ENCODE measurements at places on chromosomes 6 and 20.
A peak's percentile ranks its signal among the peaks of the same experiment; 100 is the strongest.

DNA sequence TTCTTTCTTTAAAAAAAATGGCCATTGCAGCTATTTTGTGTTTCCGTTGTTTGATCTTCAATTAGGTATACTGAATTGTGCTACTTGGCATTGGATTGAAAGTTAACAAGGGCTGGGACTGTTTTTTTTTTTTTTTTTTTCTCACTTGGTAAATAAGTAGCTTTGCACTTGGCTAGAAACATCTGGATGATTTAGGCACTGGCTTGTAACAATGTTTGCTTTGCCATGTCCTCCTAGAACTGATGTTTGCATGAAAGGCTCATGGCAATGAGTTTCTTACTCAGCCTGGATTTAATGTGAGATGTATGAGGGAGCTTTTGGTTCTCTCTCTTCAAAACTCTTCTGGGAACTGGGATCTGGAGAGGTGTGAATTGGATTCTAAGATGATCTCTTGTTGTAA is 414.1 kb downstream of the CDH26 start:
- no peak for DNase-seq

- no peak for DNase-seq
Observed at GRCh38 chr20:25361287-25361683, 29.4 kb downstream of the ABHD12 start.

GRCh38 chr6:47235421-47235820 is 74.3 kb downstream of the TNFRSF21 start:
- DNase-seq = no peak

- DNase-seq = no peak
Observed at GRCh38 chr6:162702446-162702845, 25.1 kb downstream of the PRKN start.

DNA sequence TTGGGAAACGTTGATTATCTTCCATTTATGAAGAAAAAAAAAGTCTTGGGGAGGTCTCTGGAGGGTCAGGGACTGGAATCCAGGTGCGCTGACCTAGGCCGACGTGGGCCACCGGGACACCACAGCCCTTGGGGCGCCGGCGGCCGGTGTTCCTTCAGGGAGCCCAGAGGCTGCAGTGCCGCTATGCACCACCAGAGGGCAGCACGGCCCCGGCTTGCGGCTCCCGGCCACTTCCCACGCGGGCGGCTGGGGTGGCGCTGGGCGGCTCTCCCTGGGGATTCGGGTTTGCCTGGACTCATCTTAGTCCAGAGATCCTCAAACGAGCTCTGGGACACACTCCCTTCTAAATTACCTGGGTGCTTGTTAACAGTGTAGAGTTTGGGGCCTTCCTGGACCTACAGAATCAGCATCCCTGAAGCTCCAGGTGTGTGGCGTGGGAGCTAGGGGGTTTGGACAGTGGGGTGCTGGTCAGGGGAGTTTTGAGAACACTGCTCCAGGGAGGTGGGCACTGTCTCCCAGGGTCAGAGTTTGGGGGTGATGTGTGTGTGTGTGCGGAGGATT is 23.0 kb upstream of the GTSF1L start:
- DNase-seq = peak; percentile 68

DNA sequence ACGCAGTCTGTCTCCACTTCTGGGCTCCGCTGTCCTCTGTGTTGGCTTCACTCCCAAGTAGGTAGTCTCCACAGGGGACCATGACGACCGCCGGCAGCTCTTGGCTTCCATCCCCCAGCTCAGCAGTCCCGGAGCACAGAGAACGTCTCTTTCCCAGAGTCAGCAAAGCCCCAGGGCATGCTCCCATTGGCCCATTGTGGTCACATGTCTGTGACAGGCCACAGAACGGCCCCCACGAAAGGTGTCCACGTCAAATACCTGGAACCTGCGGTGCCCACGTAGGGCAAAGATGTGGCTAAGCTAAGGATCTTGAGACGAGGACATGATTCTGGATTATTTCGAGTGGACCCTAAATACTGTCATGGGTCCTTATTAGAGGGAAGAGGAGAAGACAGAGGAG is 438.4 kb upstream of the SULF2 start:
- no peak for DNase-seq

DNA sequence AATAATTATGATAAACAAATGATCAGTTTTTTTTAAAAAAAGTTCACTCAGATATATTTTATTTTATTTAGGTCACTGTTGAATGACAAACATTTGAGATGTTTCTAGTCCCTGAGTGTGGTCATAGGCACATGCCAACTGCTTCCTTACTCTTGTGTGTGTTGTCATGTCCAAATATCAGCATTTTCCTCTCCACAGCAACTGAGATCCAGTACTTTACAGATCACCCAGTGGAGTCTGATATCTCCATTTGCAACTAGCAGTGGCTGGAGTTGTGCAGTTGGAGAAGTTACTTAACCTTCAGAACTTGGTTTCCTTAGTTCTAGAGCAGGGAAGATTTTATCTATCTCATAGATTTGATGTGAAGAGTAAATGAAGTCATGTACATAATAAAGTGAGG is 101.3 kb downstream of the MYB start:
- no peak for DNase-seq

GRCh38 chr6:46023216-46023915 is 7.7 kb upstream of the CLIC5 start:
- DNase-seq = no peak

DNA sequence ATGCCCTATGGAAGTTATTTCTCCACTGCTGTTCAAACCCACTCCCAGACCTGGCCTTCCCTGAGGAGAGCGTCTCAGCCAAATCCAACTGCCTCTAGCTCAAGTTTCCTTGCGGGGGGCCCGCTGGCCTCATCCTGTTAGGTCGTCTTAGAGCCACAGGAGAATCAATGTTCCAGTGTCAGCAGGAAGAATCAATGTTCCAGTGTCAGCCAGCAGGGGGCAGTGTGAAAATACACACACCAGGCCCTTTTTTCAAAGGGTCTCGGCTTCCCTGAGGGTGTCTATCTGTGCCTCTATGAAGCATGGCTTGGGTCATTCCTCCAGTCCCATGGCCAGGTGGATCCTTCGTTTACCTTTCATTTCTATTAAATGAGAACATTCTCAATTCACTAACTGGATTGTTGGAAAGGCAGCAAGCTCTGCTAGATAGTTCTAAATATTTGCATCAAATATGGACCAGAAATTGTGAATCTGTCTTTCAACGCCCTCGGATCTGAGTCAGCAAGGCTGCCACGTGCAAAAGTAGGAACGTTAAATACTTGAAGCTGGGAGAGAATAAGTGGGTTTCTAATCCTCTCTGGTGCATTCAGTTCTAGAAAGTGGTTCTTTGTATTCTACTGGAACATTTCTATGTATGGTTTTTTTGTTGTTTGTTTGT is 19.2 kb downstream of the PRND start:
- DNase-seq = peak; percentile 67

DNA sequence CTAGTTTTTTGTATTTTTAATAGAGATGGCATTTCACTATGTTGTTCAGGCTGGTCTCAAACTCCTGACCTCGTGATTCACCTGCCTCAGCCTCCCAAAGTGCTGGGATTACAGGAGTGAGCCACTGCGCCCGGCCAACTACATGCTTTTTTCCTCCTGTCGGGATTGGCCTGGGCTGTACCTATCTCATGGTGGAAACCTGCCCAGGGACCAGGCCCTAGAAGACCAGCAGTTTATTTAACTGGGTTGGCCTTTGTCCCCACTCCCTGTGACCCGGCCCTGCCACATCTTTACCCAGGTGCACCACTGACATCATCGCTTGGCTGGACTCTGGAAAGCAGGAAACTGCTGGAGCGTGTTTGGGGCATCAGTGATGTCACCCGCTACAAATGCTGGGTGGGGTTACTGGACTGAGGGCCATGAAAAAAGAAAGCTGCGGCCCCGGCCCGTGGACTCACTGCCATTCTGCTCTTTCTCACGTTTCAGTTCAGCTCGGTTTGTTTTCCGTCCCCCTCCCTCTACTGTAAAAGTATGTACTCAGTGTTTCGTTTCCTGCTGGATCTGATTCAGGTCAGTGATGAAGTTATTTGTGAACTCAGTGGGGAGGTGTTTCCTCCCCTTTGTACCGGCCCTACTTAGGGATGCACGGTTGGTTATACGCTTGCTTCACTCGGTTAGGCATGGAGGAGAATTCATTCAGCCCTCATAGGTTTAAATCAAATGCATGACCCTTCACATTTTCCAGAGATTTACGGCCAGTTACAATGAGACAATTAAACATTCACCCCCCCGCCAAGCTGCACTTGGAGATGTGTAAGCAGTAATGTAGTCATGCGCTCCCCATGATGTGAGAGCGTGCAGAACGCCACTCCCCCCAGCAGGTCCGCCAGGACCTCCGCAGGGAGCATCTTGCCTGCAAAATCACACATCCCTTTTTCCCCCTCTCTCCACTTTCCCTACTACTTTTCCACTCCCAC is 179.3 kb downstream of the MTHFD1L start:
- DNase-seq = no peak

GRCh38 chr6:119880840-119881239 is 531.3 kb upstream of the MAN1A1 start:
- DNase-seq = no peak

DNA sequence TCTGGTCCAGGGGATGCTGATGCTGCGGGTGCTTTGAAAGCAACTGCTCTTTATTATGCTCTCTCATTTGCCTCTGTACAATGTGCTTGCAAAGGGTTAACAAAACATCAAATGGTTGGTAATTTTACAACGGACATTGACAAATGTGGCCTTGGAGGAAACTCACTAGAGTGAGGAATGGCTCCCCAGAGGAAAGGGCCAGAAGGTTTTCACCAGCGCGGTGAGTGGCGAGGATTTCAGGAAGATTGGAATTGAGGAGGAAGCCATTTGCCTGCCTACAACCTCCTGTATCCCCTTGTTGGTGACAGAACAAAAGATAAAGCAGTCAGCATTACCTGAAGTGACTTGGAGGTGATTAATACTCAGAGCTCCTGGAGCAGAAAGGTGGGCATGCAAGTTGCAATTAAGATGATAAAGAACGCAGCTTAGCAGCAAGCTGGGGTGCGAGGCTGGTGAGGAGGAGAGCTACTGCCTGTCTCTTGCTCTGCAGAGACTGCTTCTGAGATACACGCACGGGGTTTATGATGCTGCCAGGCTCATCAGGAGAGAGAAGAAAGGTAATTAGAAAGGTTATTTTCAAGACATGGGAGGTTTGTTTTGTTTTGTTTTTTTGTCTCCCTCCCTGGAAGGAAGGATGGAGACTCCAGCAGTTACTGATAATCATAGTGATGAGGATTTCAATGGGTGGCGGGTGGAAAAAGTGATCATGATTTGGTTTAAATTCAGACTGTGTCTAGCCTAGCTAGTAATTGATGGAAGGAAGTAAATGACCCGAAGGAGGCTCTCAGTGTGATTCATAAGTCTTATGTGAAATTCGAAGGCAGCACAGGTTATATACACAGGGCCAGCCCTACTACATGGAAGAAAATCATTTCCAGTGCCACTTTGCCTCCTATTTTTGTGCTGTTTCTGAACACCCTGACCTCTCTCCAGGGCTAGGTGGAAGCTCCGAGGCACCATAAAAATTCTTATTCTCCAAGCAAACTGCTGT is 141.6 kb upstream of the DTNBP1 start:
- no peak for DNase-seq

DNA sequence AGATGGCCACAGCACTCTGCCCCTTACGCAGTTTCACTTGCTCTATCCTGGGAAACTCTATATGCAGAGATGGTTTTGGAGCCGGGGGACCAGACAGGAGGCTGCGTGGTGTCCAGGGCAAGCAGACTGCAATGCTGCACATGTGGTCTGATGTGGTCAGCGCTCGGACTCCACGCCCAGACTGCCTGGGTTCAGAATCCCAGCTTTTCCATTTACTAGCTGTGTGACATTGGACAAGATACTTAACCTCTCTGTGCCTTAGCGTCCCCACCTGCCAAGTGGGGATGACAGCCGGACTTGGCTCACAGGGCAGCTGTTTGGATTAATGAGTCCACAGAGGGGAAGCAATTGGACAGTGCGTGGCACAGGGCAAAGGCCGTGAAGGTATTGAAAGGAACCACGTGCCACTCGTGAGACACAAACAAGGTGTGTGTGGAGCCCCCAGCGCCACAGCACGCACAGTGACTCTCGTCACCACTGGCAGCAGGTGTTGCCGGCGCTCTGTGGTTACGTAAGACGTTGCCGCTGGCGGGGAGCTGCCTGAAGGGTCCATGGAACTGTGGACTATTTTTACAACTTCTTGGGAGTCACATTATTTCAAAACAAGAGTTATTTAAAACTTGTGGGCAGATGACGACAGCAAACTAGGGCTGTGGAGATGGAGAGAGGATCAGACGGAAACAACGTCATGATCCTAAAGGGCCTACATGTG is 201.4 kb downstream of the PREX1 start:
- DNase-seq = no peak

DNA sequence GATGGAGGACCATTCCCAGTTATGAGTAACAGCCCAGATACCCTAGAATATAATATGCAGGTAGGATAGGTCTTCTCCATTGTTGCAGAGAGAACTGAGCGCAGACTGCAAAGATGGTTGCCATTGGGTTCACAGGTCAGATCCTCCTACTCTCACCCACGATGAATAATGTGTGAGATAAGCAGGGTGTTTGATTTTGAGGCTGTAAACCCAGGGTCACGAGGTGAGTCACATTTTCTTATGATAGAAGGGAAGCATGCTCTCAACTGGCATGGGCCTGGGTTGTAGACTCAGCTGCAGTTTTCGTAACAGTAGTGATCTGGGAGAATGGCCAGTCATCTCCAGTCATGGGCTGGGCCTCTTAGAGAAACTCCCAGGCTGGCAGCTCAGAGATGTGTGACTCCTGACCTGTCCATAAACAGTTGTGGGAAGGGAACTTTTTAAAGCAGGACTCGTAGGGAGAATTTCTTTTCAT is 74.2 kb downstream of the CD164 start:
- peak; percentile 16 for DNase-seq

- no peak for DNase-seq
Observed at GRCh38 chr6:44342052-44342451, 398 bp upstream of the SPATS1 start.

DNA sequence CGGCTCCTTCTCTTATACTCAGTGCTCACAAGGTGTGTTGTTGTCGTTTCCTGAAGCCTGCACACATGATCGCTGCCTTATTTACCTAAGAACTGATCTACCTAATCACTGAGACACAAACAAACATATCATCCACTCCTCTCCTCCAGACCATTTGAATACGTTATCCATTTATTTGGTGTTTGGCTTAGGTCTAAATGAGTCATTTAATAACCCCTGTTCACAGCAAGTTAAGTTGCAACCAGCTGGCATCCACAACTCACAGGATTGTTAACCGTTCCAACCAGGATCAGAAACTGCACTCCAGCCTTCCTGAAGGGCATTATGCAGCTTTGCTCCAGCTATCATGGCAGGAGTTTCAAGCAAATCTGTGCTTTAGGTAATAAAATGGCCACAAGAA is 511.1 kb upstream of the MAP3K7 start:
- DNase-seq = no peak
